ENCODE measurements at places on chromosomes 2 and 18.

DNA sequence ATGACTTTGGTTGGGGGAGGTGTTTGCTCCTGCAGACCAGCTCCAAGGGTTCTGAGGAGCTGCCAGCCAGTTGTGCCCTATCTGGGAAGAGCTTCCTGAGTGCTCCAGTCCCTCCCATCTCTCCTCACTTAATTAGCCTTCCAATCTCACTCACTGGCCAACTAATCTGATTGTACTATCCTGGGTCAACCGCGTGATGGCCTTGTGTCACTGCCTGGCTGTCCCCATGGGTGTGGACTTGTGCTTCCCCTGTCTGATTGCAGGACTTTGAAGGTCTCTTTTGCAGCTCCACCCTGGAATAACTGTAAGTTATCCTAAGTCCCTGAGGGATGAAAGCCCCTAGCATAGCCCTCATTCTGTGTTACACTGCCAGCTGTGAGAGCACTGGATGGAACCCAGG lies 65.0 kb downstream of the SLC4A5 start:
- DNase-seq = no peak

DNA sequence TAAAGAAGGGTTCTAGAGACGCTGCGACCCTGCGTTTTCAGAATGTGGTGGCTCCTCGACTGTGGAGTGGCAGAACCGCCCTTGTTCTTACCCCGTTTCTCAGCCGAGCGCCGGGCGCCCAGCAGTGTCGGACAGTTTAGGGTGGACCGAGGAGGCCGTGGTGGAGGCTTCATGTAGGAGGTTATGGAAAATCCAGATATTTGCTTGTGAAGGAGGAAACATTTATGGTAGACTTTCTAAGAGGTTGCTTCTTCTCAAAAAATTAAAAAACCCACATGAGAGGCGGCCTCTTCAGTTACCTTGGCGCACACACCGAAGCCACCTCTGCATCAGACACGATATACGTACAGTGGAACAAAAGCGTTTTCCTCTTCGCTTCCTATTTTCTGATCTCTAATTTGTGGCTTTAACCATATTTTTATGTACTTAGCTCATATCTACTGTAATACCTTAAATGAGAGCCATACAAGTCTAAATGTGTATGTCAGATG lies 120.8 kb downstream of the NFATC1 start:
- DNase-seq = no peak

DNA sequence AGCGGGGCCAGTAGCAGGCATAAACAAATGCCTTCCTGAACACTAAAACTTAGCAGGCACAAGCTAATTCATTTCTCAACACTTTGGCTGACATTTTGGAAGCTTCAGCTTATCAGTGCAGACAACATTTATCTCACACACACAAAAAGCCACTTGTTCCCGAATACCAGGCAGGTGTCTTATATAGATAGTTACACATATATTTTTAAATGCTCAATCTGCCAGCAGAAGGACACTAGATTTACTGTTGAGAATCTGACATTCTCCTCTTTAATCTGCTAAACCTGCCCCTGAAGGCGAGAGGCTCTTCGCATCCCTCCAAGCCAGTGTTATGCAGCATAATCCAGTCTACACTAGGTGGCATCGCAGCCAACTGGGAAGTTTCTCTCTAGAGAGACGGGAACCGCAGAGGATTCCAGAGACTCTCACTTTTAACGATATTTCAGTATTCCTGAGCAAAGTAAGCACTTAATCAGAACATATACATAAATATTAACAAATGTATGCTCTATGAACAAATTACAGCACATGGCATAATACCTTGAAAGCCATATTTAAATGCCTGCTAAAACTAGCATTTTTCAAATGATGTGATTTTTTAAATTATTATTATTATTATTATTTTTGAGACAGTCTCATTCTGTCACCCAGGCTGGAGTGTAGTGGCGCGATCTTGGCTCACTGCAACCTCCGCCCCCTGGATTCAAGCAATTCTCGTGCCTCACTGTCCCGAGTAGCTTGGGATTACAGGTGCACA lies 90.2 kb upstream of the SCG2 start:
- DNase-seq = no peak

DNA sequence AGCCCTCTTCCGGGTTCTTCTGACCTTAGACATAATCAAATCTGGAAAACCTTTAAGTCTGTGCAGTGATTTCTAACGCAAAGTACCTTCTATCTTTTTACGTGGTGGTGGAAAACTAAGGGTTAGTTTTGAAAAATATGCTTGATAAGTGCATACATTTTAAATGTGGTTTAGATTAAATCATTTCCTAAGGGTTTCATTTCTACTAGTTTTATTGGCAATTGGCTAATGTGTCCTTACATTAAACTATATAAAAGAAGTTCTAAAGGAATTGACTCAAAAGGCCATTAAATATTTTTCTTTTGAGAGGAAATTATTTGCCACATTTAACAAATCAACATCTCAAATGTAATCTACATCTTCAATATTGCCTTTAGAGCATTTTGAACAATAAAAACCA lies 268.3 kb upstream of the THUMPD2 start:
- no peak for DNase-seq

DNA sequence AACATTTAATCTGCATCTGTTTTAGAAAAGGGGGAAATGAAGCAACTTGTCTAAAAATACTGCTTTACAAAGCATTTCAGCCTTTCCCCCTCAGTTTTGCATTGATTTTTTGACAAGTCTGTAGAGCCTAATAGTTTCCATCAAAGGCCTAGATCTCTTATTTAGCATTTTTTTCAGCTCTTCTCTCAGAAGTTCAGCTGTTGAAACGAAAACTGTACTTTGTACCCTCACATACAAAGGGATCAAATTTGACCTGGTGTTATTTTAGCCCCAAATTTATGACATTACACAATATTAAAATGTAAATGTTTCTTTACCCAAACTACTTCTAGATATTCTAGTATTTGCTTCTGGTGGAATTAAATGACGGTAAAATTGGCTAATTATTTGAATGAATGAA lies 13.0 kb downstream of the YPEL5 start:
- DNase-seq = no peak

DNA sequence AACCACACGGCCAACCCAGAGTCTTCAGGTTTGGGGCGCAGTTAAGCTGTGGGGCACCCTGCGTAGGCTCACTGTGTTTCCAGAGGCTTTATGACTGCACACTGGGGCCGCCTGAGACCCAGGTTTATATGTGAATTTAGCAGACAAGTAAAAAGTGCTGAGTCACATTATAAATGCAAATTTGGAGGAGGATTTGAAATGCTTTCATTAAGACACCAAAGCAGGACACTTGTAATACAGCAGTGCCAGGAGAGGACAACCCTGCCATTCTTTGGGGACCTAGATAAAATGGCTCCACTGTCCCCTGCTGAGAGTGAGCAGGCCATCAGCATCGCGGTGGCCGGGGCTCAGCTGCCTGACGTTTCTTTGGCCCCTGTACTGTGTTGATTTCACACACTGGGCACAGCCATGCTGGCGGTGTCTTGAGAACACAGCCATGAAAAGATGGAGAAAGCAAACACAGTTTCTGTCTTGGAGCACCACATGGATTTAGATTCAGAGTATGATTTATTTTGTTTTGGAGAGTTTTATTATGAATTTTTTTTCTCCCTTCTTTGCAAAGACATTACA lies 10.2 kb downstream of the ACKR3 start:
- no peak for DNase-seq

- no peak for DNase-seq
These were observed 33.4 kb downstream of the ITGA6 start for GRCh38 chr2:172460780-172461201.

- DNase-seq = no peak
These were observed 53.1 kb upstream of the KCNG2 start for GRCh38 chr18:79744625-79745024.

DNA sequence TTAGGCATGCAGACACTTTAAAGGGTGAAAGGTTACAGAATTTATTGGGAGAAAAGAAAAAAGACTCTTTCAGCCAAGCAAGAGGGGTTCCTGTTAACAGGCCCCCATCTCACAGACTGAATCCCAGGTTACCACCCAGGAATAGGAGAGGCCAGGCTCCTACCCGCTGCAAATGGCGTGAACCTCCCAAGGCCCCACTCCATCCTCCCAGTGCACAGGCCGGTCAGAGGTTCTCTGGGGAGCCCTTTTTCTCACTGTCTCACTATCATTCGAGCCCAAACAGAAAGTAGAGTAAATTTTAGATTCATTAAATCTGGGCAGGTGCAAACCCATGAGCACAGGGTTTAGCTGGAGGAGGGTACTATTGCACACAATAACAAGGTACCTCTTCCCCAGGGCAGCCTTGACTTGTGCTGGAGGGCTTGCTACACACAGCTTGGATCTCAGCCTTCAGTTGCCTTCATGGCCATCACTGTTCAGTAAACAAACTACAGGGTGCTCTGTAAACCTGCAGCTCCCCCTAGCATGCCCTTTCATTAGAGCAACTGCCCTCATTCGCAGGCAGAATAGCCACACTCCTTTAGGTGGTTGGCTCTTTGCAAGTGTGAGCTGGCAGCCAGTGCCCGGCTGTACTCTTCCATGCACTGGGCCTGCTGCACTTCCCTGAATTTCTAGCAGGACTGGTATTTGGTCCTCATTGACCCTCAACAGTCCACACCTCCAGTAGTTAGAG lies 7.3 kb upstream of the PLEK start:
- no peak for DNase-seq

DNA sequence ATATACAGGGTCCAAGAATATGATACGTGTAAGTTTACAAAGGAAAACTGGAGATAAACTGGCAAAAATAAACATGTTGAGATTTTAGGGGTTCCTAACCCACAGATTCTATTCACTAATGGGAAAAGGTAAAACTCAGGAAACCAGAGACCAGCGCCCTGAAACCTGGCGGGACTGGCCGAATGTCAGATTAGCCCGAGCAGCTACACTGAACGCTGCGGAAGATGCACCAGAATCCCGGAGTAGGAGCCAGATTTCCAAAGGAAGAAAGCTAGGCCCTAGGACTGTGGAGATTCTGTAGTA lies 679 bp upstream of the WDR75 start:
- no peak for DNase-seq

GRCh38 chr2:143083636-143084035 lies 45.6 kb upstream of the ARHGAP15 start:
- no peak for DNase-seq

DNA sequence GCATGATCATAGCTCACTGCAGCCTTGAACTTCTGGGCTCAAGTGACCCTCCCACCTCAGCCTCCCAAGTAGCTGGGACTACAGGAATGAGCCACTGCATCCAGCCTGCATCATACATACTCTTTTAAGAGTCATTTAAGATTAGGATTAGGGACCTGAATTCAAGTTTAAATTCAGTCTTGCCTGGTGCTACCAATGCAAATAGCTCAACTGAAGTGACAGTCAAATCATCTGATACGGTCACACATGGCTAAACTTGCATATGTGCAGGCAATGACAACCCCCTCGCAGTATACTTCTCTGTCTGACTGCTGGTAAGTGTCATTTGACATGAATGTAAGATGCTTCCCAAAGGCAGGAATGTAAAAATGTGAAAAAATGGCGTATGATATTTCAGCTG lies 31.8 kb upstream of the TMEM131 start:
- DNase-seq = no peak

All from stimulated activated CD4-positive, alpha-beta T cell treated with anti-CD3 and anti-CD28 coated beads, TNF-alpha, amount 100 ng/mL, for 1 hour (primary cell).